Mucosa of gallbladder (tissue), 1 donor: ENCODE measurements at places on chromosomes 12 and 14. TPM values are rescaled to one million over a fixed set of nuclear protein-coding genes. Genes with fewer than 3 reads are reported as not detected.

DNA sequence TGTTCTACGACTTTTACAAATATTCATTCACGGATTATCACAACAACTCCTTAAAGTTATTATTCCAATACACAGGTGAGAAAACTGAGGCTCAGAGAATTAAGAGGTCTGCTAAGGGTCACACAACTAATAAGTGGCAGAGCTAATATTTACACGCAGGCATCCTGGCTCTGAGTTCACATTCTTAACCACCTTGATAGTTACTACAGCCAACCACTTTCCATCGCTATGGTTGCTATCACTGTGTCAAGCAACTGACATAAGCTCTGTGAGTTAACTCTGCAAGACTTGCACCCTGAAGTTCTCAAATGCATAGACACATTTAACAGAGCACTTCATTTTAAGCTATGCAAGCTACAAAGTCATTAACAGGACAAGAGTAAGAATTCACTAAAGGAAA lies 3.7 kb downstream of the GLT8D2 start:
- no peak for DNase-seq

GRCh38 chr12:30874455-30875321 lies 51.9 kb upstream of the TSPAN11 start:
- no peak for DNase-seq

GRCh38 chr14:90733139-90733808 lies 83.0 kb downstream of the TTC7B start:
- no peak for DNase-seq

- DNase-seq, result no peak
Observed at GRCh38 chr12:104372061-104372720, 68.7 kb downstream of the EID3 start.

DNA sequence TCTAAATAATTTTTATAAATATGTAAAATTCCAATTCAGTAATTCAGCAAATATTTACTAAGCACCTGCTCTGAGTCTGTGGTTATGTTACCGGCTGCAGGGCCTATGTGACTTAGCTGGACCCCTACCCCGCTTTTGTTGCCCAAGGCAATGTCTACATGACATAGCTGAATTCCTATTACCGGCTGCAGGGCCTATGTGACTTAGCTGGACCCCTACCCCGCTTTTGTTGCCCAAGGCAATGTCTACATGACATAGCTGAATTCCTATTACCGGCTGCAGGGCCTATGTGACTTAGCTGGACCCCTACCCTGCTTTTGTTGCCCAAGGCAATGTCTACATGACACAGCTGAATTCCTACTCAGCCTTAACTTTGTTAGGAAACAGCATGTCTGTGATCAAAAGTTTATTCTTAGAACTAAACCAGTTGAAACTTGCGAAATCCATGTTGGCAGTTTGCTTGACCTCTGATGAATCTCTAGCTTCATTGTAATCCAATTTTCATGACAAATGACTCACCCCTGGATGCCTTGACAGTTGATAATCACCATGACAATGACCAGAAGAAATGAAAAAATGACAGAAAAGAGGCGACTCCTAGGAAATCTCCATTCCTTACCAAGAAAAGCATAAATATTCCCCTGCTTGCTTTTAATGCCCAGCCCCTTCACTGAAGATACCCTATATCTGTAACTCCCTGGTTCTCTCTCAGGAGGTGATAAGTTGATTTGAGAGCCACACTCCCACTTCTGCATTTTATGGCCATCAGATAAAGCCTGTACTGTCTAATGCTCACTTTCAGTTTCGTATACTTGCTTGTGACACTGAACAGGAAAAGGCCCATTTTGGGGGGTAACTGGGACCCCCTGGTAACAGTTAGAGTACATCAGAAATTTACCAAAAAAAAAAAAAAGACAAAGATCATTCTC lies 148.4 kb upstream of the SYT10 start:
- DNase-seq, result peak; percentile 12

DNA sequence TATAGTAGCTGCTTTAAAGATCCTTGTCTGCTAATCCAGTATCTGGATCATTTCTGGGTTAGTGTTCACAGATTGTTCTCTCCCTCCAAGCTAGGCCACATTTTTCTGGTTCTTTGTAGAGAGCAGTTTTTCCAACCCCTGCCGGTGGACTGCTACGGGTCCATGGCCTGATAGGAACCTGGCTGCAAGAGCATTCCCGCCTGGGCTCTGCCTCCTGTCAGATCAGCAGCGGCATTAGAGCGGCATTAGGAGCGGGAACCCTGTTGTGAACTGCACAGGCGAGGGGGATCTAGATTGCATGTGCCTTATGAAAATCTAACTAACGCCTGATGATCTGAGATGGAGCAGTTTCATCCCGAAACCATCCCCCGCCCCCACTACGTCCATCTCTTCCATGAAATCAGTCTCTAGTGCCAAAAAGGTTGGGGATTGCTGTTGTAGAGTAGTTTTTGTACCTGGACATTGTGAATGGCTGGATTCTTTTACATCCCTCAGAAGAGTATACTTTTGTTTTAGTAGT lies 50.4 kb downstream of the MYRFL start:
- no peak for DNase-seq

The ADAM21 gene
- total RNA-seq, result 0.40 TPM

The LEMD3 gene
- 27.7 TPM for total RNA-seq

The PTPRB gene
- total RNA-seq, result 26.0 TPM
